ENCODE measurements at places on chromosomes 7 and 10.
A peak's percentile ranks its signal among the peaks of the same experiment; 100 is the strongest.

GRCh38 chr7:27914409-27914808 lies 174.4 kb downstream of the TAX1BP1 start:
- DNase-seq, result no peak

GRCh38 chr7:893686-894085 lies 17.3 kb downstream of the GET4 start:
- no peak for DNase-seq

DNA sequence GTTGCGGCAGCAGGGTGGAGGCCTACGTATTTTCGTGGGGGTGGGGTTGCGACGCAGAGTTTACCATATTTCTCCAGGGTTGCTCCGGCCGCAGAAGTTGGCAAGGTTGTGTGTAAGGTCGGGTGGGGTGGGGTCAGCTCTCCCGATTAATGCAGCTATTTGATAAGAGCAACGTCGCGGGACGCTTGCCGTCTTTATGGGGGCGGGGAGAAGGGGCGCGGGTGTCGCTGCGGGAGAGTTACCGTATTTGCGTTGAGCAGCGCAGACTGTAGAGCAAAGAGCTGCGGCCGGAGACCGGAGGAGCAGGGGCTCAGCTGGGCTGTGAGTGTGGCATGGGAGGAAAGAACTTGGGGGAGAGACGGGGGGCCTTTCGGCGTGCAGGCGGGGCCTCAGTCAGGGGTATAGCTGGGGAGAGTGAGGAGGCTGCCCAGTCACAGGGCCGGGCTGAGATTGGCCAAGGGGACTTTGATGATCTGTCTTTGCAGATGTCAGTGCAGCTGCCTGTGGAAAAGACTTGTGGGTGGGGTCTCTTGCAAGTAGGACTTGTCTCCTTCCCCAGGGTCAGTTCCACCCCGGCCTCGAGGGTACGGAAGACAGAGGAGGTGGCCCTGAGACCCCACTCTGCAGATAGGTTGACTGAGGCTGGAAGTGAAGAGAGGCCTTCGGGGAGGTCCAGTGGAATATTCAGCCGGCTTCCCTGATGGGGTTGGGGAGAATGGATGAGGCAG lies 26.6 kb downstream of the ZNF775 start:
- peak; percentile 71 for DNase-seq

- no peak for DNase-seq
These were observed 226.9 kb downstream of the GLRX3 start for GRCh38 chr10:130363051-130363450.

DNA sequence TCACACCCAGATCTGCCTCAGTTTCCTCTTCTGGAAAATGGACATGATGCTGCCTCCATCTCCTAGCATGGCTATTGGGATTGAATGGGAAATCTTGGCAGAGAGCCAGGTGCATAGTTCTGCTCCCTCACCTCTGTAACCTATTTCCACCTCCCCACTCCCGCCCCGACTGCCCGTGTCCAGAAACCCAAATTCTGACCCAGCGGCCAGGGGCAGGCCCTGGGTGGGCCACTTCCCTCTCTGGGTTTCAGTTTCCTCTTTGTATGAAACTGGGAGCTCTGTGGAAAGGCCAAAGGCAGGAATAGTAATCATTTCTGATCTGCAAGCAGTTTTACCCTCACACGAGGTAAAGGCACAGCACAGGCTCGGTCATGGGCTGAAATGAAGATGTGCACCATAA lies 74.1 kb upstream of the DUSP5 start:
- DNase-seq, result no peak

DNA sequence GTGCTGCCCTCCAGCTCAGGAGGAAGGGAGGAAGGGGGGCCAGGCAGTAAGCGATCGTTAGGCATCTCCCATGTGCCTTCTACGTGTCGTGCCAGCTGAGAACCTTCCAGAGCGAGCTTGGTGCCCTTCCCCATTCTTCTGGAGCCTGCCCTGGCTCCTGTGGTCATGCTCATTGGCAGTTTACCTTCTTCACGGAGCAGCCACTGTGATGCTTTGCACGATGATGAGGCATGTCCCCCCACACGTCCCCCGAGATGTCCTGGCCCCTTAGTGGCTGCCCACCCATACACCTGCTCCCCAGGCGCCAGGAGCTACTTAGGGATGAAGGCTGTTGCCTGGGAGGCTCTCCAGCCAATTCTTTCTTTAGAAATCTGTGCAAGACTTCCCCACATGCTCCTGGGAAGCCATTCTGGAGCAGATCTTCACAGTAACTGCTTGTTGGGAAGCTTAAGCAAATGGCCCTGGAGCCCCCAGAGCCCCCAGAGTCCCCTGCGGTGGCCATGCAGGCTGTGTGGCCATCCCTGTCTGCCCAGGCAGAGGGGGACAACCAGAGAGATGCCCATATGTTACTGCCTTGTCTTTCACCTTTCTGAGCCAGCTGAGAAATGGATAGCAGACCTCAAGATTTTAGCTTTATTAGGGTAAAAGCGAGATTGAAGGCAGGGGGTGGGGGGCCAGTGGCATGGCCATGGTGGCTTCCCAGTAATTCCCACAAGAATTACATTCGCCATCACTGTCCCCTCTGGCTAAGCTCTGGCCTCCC lies 199.0 kb downstream of the EBF3 start:
- no peak for DNase-seq

DNA sequence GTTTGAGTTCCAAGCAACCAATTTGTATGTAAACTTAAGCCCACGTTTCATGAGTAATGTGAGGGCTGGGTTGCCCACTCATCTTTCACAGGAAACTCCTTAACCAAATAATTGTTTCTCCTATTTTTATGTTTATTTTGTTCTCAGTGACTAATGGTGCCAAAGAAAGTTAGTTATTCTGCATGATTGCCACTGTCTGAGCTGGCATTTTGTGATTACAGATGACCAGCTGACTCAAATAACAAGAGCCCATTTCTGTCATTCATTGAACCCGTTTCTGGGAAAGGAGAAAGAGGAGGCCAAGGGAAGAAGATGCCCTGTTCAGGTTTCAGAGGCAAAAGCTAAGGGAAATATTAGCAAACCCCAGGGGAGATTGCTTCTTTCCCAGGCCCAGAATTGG lies 186.9 kb upstream of the MYO3A start:
- no peak for DNase-seq

DNA sequence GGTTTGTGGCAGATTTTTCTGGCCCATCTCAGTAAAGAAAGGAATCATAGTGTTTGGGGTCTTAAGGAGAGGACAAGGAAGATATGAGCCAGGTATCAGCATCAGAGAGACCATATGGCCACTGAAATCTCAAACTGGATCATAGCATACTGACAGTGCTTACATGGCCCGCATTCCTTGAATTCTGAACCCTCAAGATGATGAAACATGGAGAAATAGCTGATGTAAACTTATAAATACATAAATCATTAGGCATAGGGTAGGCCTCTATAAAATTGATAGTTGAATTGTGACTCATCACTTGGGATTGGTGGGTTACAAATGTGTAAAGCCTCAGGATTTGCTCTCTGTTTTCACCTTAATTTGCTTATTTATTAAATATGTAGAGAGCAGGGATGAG lies 688.5 kb downstream of the CNTNAP2 start:
- DNase-seq, result no peak

- no peak for DNase-seq
These were observed 28.6 kb downstream of the TCERG1L start for GRCh38 chr10:131282961-131283360.

DNA sequence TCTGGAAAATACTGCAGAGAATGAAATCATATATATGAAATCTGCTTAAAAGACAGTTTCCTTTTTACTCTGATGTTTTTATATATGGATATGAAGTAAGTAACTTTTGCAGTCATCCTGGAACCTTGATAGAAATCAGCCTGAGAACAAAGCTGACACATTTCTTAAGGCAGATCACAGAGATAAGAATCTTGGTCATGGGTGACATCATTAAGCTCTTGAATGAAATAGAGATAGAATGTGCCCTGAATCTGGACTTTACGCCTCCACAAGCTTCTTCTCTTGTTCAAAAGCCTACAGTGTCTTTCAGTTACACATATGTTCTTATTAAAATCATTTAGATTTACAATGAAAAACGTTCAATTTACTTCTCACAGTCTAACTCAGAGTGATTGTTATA lies 319.1 kb upstream of the CNTNAP2 start:
- DNase-seq, result no peak

DNA sequence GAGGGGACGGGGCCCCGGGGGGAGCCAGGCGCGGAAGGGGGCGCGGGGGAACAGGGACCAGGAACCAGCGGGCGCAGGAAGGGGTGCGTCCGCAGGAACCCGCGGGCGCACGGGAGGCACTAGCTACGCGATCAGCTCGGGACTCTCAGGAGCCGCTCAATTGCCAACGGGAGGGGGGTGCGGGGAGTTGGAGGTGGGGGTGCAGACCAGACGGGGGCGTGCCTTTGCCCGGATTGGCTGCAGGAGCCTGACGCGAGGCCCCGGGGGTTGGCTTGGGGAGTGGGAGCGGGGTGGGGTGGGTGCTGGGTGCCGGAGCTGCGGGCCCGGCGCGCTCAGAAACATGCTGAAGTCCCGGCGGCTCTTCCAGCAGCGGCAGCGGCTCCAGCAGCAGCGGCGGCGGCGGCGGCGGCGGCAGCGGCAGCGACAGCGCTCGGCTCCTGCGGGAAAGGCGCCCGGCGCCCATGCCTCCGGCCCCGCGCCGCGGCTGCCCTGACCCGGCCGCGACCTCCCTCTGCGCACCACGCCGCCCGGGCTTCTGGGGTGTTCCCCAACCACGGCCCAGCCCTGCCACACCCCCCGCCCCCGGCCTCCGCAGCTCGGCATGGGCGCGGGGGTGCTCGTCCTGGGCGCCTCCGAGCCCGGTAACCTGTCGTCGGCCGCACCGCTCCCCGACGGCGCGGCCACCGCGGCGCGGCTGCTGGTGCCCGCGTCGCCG lies at the start of gene ADRB1:
TSS of gene ADRB1 (plus strand) at position 335 of the 715 bp plus-strand sequence. CDS start at position 602, 267 bp downstream.
- peak; percentile 10 for DNase-seq

DNA sequence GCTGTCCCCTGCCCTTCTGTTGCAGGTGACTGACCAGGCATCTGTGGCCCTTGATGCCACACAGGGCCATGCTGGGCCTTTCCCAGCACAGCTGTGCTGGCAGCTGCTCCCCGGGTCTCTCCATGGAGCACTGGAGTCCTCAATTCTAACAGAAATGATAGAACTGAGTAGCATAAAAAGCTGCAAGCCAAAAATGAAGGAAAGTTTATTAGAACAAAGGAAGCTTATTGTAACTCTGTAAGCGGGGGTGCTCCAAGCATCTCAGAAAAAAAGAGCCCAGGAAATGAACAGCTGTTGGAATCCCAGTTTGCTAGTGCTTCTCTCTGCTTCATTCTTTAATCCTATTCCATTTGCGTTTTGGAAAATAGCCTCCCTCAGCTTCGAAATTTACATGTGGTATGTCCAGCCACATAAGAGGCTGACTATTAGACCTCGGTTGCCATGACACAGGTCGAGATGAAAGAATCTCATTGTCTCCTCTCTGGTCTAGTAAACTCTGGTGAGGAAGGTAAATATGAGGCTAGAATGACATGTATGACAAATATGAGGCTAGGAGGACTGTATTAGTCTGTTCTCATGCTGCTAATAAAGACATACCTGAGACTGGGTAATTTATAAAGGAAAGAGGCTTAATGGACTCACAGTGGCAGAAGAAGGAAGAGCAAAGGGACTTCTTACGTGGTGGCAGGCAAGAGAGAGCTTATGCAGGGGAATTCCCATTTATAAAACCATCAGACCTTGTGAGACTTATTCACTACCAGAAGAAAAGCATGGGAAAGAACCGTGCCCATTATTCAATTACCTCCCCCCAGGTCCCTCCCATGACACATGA lies 23.7 kb downstream of the EPDR1 start:
- no peak for DNase-seq

DNA sequence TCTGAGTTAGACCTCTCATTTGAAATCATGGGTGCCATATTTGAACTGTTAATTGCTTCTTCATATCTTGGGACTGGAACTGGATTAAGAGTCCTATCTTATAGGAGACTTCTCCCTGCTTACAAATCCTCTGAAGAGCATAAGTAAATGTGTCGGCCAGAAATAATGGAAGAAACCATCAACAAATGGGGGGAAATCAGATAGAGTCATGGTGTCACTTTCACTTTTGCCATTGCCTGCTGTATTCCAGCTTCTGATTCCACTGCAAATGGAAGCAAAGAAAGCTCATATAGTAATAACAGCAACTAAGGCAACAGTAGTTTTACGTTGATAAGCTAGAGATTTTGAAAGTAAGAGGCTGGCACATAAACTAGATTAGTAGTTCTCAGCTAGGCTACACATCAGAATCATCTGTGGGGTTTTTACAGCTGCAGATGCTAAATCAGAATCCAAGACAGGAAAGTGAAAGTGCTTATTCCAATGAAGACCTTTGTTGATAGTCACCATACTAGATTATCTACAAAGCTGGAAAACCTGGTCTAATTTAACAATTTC lies 12.3 kb upstream of the CRPPA start:
- no peak for DNase-seq

GRCh38 chr7:108335269-108335918 lies 120.8 kb downstream of the NRCAM start:
- no peak for DNase-seq

- no peak for DNase-seq
These were observed 62.7 kb downstream of the LRRC4 start for GRCh38 chr7:127968547-127968946.

- no peak for DNase-seq
These were observed 1122.2 kb upstream of the CELF2 start for GRCh38 chr10:9895453-9895852.

GRCh38 chr10:106917452-106918055 lies 247.0 kb downstream of the SORCS1 start:
- DNase-seq, result no peak

- DNase-seq, result no peak
These were observed 78.8 kb downstream of the STK31 start for GRCh38 chr7:23788843-23789242.

DNA sequence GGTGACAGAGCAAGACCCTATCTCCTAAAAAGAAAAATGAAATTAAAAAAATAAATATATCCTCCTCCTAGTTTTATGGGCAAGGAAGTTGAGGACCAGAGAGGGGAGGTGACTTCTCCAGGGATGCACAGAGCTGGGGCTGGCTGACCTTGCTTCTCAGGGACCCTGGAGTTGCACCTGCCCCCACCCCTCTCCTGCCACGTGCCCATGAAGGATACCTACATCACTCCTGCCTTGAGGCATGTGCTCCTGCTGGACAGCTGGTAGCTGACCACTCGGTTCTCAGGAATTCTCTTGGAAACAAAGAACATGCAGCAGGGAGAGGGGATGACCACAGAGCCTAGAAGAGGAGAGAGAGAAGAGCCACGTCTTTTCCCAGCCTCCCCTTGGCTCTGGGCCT lies 522 bp downstream of the CCL24 start:
- DNase-seq, result no peak

All from CD8-positive, alpha-beta memory T cell (primary cell).